Breast epithelium (tissue), 4 donors: ENCODE measurements at places on chromosomes 7 and 10. TPM values are rescaled to one million over a fixed set of nuclear protein-coding genes. Genes with fewer than 3 reads are reported as not detected.

The TMEM273 gene
- 18.4 TPM for total RNA-seq

The OR13A1 gene
- total RNA-seq = 0.33 TPM

The TNPO3 gene
- total RNA-seq = 42.7 TPM

The OR2A42 gene
- 0.15 TPM for total RNA-seq

The AQP1 gene
- 213 TPM for total RNA-seq

DNA sequence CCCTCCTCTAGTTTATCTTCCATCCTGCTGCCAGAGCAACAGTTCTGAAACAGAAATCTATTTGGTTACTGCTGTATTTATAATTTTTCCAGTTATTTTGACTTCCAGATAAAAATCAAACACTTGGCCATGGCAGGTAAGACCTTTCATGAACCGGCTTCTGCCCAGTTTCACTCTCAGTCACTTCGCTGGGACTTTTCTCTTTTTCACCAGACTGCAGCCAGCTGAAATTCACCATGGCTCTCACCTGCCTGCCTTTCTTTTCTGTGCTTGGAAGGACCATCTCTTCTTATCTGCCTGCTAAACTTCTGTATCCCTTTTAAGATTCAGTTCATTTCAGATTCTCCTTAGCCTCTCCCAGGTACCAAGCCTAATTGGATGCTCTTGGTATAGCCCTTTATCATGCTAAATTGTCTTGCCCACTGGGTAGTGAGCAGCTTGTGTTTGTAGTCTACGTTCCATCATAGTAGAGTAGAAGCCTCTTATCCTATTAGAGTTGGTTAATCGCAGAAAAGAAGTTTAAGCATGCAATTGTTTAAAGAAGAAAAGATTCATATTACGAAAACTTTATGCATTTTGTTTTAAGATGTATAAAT lies 71.7 kb downstream of the TAF3 start:
- no peak overlapping the region for H3K27ac ChIP-seq
- H3K27me3 ChIP-seq = no peaks in the 10 kb centered on the region
- H3K4me3 ChIP-seq = no peak overlapping the region
- no peaks in the 10 kb centered on the region for H3K4me1 ChIP-seq

DNA sequence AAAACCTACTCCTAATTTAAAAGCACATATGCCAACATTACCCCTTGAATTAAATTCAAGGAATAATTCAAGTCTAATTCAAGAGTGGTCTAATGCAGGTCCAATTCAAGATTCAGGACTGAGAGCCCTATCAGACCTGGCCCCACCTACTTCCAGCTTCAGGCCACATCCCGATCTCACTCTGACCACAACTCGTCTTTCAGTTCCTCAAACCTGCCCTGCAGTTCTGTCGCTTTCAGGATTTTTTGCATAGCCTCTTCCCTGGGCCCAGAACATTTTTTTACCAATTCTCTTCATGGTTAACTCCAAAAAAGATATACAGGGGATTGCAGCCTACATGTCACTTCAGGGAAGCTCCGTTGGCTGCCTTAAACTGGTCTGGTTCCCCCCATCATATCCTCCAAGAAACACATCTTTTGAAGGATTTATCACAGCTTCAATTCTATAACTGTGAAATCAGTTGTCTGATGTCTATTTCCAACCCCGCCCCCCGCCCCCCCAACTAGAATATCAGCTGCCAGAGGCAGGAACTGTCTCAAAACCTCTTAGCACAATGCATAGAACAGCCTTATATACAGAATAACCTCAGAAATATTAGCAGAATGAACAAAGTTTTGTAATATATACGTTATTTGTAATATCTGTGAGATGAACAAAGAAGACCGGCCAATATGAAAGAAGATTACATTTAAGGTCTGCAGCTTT lies 20.8 kb downstream of the CCDC6 start:
- no peaks in the 10 kb centered on the region for H3K36me3 ChIP-seq
- H3K4me1 ChIP-seq = no peaks in the 10 kb centered on the region
- no peaks in the 10 kb centered on the region for H3K27me3 ChIP-seq
- no peak for DNase-seq

GRCh38 chr7:80432166-80432565 lies 79.7 kb downstream of the GNAT3 start:
- no peak overlapping the region for H3K27ac ChIP-seq
- no peak overlapping the region for H3K4me3 ChIP-seq
- H3K27me3 ChIP-seq = no peaks in the 10 kb centered on the region
- H3K36me3 ChIP-seq = no peaks in the 10 kb centered on the region
- no peak for DNase-seq

DNA sequence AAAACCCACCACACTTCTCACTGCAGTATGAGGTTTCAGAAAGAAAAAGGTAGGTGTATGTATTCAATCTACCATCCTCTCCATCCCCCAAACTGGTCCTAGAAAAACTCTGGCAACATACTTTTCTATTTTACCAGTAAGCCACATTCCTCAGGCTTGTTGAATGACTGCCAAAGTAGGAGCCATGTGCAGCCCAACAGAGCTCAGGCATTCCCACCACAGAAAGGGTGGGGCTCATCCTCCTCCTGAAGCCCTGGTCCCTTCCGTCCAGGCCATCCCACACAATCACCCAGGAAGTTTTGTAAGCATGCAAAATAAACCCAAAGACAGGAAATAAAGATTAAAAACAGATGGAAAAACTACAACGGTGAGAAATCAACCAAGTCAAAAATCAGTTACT lies 57.2 kb downstream of the MAD1L1 start:
- H3K27ac ChIP-seq = no peak overlapping the region
- H3K4me3 ChIP-seq = no peak overlapping the region
- no peaks in the 10 kb centered on the region for H3K27me3 ChIP-seq
- no peaks in the 10 kb centered on the region for H3K36me3 ChIP-seq

- no peak overlapping the region for H3K27ac ChIP-seq
- no peaks in the 10 kb centered on the region for H3K4me1 ChIP-seq
- no peak overlapping the region for H3K4me3 ChIP-seq
- H3K36me3 ChIP-seq = no peaks in the 10 kb centered on the region
- H3K27me3 ChIP-seq = no peaks in the 10 kb centered on the region
- no peak for DNase-seq
Measured at GRCh38 chr10:111015181-111015580, 61.6 kb upstream of the ADRA2A start.

DNA sequence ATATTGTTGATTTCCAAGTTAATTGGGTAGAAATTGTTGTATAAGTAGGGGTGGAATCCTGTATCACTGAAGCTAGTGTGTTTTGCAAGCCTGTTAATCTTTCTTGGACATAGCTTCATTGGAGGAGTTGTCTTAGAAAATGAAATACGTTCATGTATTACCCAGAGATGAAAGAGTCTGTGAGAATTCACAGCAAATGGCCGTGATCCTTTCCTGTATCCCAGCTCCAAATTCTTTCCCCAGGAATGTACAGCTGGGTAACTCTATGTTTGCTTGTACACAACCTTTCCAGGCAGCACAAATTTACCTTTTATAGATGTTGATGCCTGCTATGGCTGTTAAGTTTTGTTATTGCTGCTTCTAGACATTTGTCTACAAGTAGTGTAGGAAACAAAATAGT lies 18.7 kb downstream of the MYPN start:
- no peaks in the 10 kb centered on the region for H3K4me1 ChIP-seq
- no peaks in the 10 kb centered on the region for H3K27me3 ChIP-seq
- H3K36me3 ChIP-seq = no peaks in the 10 kb centered on the region
- no peak overlapping the region for H3K4me3 ChIP-seq

DNA sequence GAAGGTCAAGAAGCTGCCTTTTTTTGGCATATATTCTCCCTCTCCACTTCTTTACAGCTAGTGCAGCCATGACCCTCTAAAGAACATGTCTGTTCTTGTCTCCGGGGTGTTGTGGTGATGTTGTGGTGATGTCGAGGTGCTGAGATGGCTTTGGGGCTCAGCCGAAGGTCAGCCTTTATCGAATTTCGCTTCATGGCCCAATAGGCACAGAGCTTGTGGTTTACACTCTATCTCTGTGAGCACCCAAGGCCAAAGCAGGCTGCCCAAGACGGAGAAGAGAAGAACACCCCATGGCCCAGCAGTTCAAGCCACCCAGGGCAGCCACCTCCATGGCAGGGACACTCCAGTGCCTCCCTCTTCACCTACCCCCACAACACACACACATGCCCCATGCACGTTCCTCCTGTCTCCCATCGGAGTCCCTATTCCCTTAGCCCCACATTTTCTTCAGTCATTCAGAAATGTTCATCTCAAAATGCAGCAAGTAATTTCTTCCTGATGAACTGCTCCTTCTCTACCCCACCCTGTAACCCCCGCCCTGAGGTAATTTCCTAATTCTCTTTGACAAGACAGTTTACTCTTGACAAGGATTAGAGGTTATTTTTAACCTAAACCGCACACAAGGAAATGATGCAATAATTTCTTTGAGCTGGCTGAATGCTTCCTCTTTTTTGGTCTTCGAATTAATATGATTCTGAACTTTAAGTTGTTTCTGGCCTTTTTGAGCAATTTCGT lies 18.6 kb upstream of the ADRB1 start:
- no peak for DNase-seq
- H3K4me1 ChIP-seq = no peaks in the 10 kb centered on the region
- H3K27me3 ChIP-seq = no peaks in the 10 kb centered on the region
- H3K36me3 ChIP-seq = no peaks in the 10 kb centered on the region

DNA sequence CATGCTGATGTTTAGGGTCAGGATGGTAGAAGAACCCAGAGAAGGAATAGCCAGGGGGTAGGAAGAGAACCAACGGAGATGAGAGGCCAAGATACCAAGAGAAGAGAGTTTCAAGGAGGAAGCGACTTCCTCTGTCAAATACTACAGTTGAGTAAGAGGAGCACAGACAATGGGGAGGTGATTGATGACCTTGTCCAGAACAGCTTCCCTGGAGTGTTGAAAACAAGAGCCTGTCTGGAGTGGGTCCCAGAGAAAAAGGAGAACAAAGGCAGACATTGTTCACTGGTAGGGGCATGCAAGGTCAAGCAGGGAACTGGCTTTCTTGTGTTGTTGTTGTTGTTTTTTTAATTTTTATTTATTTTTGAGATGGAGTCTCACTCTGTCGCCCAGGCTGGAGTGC lies 9.6 kb upstream of the TRIM56 start:
- no peaks in the 10 kb centered on the region for H3K27me3 ChIP-seq
- no peak overlapping the region for H3K4me3 ChIP-seq
- no peaks in the 10 kb centered on the region for H3K4me1 ChIP-seq
- DNase-seq = no peak

DNA sequence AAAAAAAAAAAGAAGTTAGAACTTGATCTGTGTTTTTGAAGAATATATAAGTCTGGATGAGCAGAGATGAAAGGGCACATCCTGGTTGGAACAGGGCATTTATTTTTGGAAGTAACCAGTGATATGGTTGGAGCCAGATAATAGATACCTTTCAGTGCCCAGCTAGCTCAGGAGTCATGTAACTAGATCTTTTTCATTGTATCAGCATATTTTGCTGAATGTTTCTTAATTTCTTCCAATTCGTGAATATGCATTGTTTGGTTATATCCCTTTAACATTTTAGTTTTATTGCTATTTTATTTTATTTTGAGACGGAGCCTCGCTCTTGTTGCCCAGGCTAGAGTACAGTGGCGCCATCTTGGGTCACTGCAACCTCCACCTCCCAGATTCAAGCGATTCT lies 81.8 kb downstream of the LCOR start:
- no peak for DNase-seq
- no peaks in the 10 kb centered on the region for H3K4me1 ChIP-seq

DNA sequence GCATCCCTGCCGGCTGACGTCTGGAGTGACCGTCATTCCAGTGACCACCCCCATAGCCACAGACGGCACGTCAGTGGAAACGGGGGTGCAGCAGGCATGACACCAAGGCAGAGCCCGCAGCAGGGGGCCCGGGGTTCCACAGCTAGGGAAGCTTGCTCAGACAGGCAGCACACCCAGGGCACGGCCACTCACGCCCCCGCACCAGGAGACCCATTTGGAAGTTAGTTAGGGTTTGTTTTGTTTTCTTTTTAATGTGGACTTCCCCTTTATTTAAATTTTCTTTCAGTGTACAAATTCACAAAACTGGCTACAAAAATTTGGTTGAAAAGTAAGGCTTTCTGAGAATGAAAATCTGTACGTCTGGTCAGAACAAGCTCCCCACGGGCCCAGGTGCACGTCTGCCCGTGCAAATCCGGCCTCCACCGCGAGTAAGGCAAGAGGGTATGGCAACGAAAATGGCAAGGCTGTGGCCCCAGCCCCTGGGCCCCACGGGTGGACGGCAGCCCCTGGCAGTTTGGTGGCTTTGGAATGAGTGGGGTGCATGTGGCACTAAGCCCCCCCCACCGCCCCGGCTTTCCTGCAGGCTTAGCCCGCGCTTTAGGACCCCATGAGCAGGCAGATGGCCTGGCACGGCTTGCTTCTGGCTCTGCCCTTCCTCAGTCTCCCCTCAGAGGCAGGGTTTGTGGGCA lies 124.2 kb downstream of the FAM53B start:
- no peak overlapping the region for H3K4me3 ChIP-seq
- no peak for DNase-seq
- no peaks in the 10 kb centered on the region for H3K4me1 ChIP-seq
- no peak overlapping the region for H3K27ac ChIP-seq

DNA sequence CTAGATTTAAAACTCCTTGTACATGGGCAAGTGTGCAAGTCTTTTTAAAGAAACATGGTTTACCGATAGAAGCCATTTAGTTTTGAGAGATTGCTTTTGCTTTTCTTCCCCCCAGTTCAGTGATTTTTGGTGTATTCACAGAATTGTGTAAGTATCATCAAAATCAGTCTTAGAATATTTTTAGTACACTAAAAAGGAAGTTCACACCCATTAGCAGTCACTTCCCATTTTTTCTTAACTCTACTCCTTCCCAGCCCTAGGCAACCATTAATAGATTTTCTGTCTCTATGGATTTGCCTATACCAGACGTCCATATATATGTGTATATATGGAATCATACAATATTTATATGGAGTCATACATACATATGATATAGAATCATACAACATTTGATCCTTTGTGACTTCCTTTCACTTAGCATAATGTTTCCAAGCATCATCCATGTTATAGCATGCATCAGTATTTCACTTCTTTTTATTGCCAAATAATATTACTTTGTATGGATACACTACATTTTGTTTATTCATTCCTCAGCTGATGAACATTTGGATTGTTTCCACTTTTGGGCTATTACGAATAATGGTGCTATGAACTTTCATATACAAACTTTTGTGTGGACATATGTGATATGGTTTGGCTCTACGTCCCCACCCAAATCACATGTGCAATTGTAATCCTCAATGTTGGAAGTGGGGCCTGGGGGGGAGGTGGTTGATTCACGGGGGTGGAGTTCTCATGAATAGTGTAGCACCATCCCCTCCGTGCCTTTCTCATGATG lies 16.5 kb upstream of the ARL4A start:
- H3K4me1 ChIP-seq = no peaks in the 10 kb centered on the region
- H3K36me3 ChIP-seq = no peaks in the 10 kb centered on the region
- no peak overlapping the region for H3K27ac ChIP-seq
- H3K27me3 ChIP-seq = no peaks in the 10 kb centered on the region

- H3K4me1 ChIP-seq = no peaks in the 10 kb centered on the region
- H3K27me3 ChIP-seq = no peaks in the 10 kb centered on the region
- H3K4me3 ChIP-seq = no peak overlapping the region
- H3K27ac ChIP-seq = peak overlapping the region; percentile 53
Measured at GRCh38 chr7:7177044-7177517, 5.3 kb upstream of the C1GALT1 start.

GRCh38 chr10:1613511-1613910 lies 123.8 kb downstream of the ADARB2 start:
- no peak overlapping the region for H3K27ac ChIP-seq
- H3K4me1 ChIP-seq = no peaks in the 10 kb centered on the region
- DNase-seq = no peak
- H3K36me3 ChIP-seq = no peaks in the 10 kb centered on the region
- H3K27me3 ChIP-seq = no peaks in the 10 kb centered on the region
- no peak overlapping the region for H3K4me3 ChIP-seq
